ENCODE measurements at places on chromosomes 6 and 20.

DNA sequence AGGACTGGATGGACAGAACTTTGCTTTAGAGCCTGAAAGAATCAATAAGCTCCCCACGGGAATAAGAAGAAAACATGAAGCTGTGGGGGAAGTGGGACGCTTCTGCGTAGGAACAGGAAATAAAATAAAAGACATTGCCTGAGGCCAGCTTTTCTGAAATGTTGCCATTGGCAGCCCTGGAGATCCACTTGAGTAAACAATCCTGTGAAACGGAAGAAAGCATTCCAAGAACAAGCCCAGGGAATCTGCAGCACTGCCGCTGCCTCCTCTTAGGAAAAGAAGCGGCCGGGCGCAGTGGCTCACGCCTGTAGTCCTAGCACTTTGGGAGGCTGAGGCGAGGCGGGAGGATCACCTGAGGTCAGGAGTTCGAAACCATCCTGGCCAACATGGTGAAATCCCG, 182.3 kb upstream of the RALGAPA2 start:
- no peak for DNase-seq

DNA sequence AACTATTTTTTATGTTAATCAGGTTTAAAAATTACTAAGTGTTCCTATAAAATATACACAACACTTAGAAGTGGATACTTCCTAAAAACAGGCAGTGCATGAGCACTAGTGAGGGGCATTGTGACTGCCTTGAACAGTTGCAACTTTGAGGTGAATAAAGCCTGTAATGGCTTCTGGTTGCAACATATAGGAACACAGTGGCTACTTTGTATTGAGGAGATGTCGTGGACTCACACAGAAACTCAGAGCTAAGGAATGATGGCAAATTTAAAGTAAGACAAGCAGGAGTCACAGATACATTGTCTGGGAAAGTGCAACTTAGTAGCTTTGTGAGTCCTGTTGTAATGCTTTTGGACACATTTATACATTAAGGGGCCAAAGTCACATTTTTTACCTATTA, 861 bp upstream of the HLA-A start:
- DNase-seq: no peak

DNA sequence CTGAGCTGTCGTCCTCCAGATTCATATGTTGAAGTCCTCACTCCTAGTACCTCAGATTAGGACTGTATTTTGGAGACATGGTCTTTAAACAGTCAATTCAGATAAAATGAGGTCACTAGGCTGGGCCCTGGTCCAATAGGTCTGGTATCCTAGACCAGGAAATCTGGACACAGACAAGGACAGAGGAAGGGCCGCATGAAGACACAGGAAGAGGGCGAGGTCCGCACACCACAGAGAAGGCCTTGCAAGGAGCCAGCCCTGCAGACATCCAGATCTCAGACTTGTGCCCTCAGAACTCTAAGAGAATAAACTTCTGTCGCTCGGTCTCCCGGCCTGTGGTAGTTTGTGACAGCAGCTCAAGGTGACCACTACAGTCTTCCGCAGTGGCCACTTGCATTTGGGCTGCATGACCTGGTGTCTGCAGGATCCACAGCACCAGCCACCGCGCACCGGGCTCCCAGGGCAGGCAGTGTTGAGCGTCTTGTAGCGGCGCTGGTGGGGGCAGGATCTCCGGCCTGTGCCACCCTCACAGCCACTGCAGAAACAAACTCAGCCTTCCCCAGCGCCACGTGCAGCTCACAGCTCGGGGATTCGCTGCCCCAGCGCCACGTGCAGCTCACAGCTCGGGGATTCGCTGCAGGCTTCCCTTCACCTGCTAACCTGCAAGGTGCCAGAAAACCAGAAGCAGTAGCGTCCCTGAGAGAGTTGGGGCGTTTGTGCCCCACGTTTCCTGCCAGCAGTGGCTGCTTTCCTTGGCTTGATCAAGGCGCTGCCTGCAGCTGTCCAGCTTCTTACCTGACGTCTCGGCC, 6.0 kb upstream of the RBM38 start:
- no peak for DNase-seq

DNA sequence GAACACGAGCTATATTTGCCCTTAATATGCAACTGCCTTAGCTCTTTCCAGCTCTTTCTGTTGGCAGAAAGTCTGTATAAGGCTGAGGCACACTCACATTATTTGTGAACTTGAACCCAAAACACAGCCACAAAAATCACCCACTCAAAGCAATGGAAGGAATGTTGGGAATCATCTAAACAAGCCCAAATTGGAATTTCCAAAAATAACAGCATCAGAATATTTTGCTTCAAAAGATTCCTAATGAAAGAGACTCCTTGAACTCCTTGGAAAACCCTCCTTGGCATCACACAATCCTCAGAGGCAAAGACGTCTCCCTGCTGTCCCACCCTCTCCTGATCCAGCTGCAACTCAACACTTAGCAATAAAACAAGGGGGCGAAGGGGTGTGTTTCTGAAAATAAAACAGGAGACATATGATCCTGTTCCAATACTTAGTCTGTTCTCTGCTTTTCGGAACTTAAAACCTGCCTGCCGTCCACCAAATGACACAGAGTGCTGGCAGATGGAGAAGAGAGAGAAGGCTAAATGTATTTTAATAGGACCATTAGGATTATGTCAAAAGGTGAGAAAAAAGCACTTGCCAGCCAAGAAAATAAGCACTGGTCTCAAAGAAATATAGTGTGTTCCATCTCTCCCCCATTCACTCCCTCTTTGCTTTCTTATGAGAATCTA, 320.7 kb upstream of the JARID2 start:
- no peak for DNase-seq

- no peak for DNase-seq
Observed at GRCh38 chr6:13841936-13842335, 27.6 kb upstream of the MCUR1 start.

DNA sequence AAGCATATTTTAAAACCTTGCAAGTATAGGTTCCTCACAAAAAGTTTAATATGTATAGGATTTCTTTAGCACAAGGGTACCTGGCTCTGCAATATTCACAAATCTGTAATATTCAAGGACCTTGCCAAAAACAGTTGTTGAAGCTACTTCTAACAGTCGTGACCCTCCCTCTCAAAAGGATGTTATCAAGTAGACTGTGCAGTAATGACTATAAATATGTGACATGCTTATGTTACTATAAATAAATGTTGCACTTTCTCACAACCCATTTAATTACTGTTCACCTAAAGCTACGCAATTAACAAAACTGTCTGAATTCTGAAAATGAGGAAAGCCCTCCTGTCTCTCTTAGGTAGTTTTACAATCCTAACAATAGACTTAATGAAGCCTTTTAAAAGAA, 41.8 kb downstream of the FYN start:
- DNase-seq: no peak

DNA sequence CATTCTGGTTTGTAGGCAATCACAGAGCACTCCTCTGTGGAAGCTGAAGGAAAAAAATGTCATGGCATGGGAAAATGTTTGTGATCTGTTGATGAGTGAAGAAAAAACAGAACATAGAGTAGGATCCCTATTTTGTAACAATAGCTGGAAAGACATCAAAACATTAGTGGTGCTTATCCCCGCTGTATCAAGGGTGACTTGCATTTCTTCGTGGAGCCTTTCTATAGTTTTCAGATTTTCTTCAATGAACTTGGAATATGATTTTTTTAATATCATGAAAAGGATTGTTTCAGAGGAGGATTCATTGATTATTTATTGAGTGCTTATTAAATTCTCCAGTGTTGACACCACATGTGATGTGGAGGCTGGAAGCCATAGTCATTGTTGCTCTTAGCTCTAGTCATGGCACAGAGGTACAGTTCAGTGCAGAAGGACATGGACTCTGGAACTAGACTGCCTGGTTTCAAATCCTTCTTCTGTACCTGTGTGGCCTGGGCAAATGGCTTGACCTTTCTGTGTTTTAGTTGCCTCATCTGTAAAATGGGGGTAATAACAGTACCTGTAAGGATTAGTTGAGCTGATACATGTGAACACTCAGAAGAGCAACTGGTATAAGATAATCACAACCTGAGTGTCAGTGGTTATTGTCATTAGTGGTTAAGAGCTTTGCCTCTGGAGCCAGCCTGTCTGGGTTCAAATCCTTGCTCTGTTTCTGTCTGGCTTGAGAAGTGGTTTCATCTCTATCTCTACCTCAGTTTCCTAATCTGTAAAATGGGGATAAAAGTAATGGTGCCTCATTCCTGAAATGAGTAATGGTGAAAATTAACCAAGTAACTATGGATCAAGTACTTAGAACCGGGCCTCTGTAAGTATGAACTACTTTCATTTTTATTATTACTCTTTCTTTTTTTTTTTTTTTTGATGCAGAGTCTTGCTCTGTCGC, 14.7 kb upstream of the CDKN1A start:
- DNase-seq: no peak

DNA sequence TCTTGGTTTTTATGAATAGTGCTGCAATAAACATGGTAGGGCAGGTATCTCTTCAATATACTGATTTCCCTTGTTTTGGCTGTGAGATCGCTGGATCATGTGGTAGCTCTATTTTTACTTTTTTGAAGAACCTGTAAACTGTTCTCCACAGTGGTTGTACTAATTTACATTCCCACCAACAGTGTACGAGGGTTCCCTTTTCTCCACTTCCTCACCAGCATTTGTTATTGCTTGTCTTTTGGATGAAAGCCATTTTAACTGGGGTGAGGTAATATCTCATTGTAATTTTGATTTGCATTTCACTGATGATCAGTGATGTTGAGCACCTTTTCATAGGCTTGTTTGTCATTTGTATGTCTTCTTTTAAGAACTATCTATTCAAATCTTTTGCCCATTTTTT, 8.0 kb upstream of the ARG1 start:
- no peak for DNase-seq

- DNase-seq: no peak
Observed at GRCh38 chr6:112634376-112634775, 287.2 kb downstream of the RFPL4B start.

DNA sequence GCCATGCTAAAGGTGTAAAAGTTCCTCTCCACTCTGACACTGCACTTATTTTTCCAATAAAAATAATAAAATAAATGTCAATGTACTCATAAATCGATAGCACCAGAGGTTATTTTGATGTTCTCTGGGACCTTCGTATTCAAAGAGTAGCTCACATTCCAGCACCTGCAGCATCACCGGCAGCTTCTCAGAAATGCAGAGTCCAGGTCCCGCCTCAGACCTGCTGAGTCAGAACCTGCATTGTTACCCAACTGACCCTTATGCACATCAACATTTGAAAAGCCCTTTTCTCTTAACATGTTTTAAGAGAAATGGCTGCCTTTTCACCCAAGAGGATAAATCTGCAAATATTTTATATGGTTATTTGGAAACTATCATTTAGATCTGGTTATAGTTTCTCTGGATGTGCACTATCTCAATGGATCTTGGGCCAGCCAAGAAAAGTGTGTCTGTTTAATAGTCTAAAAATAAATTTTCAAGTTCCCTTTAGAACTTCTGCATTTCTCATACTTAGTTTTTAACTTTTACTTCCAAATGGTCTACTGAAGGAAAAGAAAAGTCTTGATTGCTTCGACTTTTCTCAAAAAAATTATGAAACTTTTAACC, 216.2 kb upstream of the PRDM1 start:
- no peak for DNase-seq

- DNase-seq: no peak
Observed at GRCh38 chr20:16580147-16580546, 6.9 kb upstream of the KIF16B start.

DNA sequence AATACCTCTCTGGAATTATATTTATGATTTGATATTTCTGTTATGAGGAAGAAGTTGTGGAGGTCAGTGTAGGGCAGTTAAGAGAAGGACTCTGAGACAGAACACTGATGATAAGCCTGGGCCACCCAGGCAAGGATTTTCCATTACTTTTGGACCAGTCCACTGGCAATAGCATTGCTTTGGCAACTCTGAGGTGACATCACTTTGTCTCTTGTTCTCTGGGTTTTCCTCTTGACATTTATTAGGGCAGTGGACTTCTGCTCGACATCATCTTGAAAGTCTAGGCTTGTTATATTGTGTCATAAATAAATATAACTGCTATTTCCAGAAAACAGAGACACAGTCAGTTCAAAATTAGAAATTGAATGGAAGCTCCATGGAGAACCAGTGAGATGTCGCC, 268.0 kb downstream of the SMOC2 start:
- DNase-seq: no peak

DNA sequence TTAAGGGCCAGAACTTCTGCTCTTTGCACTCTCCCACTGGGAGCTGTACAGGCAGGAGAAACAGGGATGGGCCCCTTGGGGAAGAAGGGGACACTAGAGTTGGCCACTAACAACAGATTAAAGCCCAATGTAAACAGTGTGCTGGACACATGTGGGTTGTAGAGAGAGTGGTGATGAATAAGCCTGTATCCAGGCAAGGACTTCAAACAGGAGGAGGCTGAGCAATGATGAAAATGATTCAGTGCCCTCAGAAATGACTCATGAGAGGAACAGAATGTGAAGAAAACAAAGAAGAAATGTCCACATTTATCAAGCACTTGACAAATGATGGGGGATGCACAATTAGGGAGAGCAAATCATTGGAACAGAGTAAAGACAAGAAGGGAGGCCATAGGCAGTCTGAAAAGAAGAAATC, 242.3 kb downstream of the TBX18 start:
- DNase-seq: no peak

DNA sequence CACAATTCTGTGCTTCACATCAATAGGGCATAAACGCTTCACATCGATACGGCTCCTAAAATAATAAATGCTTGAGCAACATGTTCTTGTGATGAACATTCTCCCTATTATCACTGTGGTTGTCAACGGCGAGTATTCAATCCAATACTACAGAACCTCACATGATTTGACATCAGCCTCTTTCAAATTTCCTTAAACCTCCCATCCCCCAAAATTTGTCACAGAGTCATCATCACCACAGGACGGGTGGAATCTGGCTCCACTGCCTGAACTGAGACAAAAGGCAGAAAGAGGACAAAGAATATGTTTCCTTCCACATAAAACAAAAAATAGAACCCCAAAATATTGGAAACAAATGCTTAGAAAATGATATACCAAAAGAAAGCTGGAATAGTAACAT, 7.3 kb downstream of the THEMIS start:
- no peak for DNase-seq

GRCh38 chr6:133499662-133500061, 258.5 kb downstream of the EYA4 start:
- DNase-seq: no peak

GRCh38 chr20:50837532-50838321, 42.9 kb downstream of the BCAS4 start:
- DNase-seq: no peak

GRCh38 chr6:157046776-157047175, 269.6 kb downstream of the ARID1B start:
- DNase-seq: no peak

Data from stimulated activated CD4-positive, alpha-beta T cell treated with anti-CD3 and anti-CD28 coated beads, Interleukin-1b, Interleukin-23, amount 100 ng/mL, for 4 hours (primary cell).